ENCODE measurements at places on chromosomes 3 and 15.

- no peak for DNase-seq
Observed at GRCh38 chr3:66198437-66199088, 22.2 kb upstream of the SLC25A26 start.

- DNase-seq: no peak
Observed at GRCh38 chr3:67529337-67529736, 125.1 kb downstream of the SUCLG2 start.

- DNase-seq: no peak
Observed at GRCh38 chr3:44942202-44942921, 33.6 kb downstream of the ZDHHC3 start.

DNA sequence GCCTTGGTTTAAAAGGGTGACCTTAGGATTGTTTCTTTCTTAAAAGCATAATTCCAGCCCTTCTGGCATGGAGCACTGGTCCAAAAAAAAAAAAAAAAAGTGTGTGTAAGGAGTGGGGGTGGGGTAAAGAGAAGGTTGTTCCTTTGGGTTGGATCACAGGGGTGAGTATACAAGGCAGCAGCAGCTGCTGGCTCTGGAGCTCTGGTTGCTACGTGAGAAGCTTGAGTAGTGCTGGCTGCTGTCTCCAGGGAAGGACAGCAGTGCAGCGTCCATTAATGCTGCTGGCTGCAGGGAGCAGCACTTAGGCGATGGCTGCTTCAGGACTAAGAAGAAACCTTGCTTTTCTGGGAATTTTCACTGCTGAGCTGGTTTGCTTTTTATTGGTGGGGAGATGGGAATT lies 2.3 kb downstream of the SETD5 start:
- no peak for DNase-seq

DNA sequence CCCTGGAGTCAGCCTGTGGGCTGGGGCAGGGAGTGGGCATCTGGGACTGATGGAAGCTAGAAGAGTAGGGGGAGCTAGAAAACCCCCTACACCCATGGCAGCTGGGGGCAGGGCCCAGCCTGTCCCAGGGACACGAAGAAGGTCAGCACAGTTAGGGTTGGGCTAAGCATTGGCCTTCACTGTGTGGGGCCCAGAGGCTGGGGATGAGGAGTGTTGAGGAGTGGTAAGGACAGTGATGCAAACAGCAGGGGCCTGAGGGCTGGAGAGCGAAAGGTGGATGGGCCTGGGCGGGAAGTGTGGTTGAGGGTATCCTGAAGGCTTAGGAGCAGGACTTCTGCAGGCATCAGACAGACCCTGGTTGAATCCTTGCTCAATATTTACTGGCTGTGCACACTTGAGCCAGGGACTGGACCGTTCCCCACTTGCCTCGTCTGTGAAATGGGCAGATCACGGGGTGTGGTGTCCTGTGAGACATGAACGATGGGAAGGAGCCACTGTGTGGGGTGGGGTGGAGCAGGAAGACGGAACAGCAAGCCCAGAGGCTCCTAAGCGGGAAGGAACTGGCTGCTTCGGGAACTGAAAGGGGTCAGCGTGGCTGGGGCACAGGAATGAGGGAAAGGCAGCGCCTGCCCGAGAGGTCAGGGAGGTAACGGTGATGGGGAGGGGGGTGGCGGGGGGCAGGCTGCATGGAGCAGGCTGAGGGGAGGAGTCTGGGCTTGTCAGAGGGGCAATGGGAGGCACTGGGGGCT lies 7.3 kb downstream of the PRKCD start:
- no peak for DNase-seq

- DNase-seq: no peak
Observed at GRCh38 chr3:99920481-99921376, 103.1 kb downstream of the CMSS1 start.

GRCh38 chr3:157098121-157098822 lies 61.7 kb downstream of the CCNL1 start:
- DNase-seq: no peak

DNA sequence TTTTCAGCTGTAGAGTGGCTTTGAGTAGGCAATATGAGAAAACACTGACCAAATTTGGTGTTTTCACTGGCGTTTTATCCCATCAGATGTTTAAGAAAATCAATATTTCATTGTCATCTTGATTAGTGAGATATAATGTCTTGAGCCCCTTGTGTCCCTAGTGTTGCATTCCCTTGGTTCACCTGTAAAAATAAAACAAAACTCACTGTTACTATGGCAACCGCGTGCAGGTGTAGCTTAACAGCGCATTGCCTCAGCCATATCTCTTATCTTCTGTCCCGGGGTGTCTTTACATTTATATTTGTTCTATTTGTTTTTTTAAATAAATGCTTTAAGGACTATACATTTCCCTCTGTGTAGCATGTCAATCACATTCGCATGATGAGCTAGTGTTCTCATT lies 551.6 kb downstream of the ZIC1 start:
- DNase-seq: no peak

GRCh38 chr3:48678566-48679380 lies 6.9 kb downstream of the NCKIPSD start:
- no peak for DNase-seq

DNA sequence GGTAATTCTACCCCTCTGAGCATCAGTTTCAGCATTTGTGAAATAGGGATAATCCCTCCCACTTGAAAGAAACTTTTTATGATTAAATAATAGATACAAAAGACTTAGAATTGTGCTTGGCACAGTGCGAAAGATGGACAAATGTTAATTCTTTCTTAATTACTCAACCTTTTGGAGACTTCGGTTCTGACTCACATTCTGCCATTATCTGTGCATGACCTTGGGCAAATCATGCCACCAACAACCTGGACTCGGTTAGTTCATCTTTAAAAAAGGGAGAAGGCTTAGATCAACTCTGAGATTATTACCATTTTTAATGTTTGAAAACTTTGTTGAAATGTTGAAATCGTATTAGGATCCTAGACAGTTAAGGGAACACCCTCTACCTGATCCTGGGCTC lies 40.6 kb upstream of the POLR2M start:
- DNase-seq: no peak

DNA sequence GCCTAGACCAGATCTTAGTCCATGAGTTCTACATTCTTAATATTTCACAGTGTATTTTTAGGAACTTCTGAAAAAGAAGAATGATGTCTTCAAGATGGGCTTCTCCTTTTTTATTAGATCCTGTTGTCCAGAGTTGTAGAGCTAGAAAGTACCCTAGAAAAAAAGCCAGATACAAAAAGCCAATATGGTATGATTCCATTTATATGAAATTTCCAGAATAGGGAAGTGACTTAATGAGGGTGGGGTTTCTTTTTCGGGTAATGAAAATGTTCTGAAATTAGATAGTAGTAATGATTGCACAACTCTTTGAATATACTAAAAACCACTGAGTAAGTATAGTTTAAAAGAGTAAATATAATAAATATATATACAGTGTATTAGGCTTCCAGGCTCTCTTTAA lies 116.9 kb downstream of the NFKBIZ start:
- no peak for DNase-seq

DNA sequence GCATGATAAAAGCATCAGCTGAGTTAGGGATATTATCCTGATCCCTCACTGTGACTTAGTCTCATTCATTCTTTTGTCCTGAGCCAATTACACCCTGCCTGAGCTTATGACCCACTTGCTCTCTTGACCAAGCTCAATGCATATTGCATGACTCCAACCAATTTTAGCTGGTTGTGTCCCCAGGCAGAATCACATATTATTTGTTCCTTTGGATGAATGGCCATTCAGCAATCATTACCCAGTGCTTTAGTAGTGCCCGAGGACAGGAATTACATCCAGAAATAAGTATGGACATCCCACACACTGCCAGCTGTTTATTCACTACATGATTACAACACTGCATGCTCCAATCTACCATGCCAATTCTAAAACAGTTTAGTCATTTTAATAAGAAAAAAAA lies 322.5 kb downstream of the ZBBX start:
- DNase-seq: no peak

DNA sequence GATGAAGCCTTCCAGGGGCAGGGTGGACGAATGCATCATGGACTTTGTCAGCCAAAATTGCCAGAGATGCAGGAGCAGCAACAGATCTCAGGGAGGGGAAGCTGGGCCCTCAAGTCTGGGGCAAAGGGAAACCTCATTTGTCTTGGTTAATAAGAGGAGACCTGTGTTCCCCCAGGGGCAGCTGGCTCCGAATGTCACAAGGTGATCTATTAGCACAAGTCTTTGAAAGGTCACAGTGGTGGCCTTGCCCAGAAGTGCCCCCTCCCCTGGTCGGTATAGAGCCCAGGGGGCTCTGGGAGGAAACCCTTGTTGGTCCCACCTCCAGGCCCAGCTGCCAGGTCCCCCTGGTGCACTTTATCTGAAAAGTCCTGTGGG lies 46.2 kb downstream of the ABTB1 start:
- DNase-seq: no peak

DNA sequence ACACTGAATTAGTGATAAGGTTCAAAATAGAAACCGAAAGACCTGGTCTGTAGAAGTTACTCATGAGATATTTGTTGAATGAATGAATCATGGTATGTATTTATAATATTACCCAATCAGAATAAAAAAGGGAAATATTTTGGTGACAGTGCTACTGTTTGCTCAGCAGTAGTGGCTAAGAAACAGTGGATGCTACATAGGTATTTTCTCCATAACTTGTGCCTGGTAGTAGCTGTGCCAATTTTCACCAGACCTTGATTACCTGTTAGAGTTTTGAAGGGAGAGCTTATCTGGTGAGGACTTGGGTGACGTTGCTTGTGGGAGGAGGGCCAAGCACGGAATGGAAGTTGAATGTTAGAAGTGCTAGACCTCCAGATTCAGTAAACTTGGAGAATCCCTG lies 14.3 kb downstream of the LIMD1 start:
- no peak for DNase-seq

DNA sequence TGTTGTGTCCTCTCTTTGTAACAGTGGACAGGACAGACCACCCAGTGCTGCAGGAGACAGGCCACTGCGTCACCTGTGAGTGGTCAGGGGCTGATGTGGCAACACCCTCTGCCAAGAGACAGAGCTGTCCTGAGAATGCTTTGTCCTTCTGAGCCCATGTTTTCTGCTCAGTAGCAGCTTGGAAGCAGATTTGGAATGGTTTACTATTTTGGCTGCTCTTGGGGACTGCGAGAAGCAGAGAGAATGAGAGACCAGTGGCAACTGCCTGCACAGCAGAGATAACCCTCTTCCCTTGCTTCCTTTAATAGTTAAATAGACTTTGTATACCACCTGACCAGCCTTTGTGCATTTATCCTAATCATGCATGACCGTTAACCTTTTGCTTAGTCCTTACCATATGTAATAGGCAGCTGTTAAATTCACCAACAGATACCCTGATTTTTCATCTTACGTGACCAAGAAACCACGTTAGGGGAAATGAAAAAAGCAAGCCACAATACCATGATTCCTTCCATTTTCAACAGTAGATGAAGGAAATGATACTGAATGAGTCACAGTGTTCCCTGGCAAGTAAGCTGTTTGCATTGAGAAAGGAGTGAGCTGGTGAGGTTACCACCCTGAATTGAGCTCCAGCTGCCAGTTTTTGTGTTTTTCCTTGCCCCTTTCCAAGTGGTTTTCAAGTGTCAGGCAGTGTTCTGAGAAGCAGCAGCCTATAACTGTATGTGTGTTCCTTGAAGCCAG lies 35.5 kb downstream of the B3GALNT1 start:
- no peak for DNase-seq

DNA sequence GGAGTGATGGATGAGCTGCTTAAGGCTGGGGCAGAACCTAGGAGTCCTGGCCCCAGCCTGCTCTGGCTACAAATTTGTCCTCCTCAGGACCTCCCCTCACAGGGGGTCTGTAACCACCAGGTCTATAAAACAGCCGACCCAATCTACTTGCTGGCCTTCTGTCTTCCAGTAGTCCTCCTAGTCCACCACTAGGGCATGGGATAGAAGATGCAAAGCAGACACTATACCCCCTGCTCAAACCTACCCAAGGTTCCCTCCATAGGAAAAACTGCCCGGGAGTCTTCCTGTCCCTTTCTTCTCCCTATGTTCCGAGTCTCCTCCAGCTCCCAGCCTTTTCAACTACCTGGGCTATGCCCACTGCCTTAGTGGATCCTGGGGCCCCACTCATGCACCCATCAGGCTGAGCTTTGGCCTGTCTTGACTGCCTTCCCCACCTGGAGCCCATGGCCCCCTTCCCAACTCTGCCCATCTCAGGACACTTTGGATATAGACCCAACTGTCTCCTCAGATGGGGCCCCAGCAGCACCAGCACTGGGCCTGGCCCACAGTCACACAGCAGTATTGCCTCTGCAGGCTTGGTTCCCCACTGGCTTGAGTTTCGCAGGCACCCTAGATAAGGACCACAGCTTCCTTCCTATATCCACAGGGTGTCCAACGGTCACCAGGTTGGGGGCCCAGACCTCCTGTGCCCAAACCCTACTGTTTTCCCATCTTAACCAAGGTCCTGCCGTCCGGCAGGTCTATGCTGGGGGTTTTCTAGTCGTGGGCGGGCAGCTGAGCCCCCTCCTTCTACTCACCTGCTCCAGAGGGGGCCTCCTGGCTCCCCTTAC lies 1.1 kb downstream of the HYAL3 start:
- DNase-seq: no peak

DNA sequence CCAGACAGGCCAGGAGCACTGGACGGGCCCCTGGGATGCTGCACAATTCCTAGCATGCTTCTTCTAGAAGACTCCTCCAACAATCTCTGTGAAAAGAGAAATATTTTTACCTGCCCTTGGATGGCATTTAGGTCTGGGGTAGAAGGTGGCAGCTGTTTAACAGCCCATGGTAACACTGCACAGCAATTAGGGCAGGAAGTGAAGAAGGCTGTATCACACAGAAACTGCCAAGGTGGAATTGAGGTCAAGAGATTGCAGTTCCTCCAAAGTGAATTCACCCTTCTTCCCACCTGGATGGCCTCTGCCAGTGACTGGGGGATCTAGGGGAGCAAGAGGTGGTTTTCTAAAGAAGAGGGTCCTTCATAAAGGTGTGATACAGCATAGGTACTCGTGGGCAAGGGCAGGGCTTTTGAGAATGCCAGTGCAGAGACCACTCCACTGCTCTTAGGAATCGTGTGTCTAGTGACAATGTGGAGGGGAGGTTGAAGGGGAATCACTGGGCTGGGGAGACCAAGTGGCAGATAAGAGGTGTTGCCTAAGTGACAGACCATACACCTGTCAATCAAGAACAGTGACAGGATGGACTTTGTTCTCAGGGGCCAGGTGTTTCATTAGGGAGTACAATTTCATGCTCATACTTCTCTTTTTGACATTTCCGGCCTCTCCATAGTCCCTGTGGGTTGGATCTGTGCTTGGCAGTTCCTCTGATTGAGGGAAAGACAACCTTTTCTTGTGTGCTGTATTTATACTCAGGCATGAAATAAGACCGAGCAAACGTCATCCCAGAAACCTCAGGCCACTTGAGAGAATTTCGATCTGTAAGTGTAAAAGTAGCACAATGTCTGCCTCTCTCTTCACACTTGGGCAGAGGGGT lies 83.5 kb upstream of the BCL6 start:
- no peak for DNase-seq
